ENCODE measurements at places on chromosomes 6 and 20. TPM values are rescaled to one million over a fixed set of nuclear protein-coding genes. Genes with fewer than 3 reads are reported as not detected.

C20orf173 gene
- polyA plus RNA-seq: not detected

DNA sequence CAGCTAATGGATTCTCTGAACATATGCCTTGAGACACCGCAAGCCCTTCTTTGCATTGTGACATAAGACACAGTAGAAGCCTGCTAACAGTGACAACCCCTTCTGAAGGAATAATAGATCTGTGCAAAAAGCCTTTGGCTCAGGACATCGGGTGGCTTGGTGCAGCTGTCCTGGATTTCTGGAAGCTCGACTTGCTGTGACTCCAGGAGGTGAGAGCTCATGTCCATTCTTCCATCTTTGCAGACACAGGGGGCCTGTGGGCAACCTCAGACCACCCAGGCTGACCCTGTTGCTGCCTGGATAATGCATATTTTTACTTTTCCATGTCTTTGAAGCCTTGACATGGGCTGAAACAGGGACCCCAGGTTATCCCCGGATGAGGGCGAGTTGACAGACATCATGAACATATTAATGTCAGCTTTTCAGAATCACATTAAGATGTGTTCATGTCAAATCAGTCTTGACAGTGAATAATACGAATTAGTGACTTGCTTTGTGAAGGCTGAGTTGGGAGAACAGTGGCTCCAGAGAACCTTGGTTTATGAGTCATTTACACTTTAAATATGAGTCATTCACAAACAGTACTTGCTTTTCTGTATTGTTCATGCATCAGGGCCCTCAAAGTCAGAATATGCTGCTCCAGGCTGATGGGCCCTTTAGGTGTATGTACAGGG, 66.8 kb upstream of the IYD start:
- DNase-seq: no peak

GRCh38 chr20:1621316-1621715, 1.5 kb upstream of the SIRPB1 start:
- no peak for DNase-seq

DNA sequence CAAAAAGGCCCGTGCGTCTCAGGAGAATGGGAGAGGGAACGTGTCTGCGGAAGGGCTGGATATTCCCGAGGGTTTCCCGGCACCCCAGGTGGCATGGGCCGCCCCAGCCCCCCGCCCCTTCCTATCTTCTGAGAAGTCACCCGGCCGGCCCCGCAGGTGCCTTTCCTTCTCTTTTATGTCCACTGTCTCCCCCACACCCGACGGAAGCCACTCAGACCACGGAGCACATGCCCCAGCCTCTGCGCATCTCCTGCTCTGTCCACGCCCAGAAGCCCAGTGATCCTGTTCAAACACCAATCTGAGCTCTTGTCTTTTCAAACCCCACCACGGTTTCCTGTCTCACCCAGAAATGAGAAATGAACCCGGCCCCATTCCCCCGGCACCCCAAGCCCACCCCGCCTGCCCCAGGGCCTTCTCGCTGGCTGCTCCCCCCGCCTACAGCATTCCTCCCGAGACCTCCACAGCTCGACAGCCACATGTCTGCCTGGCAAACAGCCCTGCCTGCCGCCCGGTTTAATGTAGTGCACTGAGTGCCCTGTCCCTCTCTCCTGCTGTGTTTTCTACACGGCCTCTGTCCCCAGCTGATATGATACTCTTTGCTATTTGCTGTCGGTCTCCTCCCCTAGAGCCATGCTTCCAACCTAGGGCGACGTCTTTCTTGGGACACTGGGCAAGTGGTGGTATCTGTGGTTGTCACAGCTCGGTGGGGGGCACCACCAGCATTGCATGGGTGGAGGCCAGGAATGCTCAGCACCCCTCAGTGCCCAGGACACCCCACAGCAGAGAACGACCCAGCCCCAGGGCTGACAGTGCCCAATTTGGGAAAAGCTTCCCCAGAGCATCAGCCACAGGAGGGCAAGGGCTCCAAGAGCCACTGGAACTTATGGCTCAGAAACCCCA, 182.7 kb downstream of the TAF4 start:
- no peak for DNase-seq

FLRT3 gene
- polyA plus RNA-seq: 20.8 TPM
